ENCODE measurements at places on chromosomes 2 and 18. TPM values are rescaled to one million over a fixed set of nuclear protein-coding genes. Genes with fewer than 3 reads are reported as not detected.

- DNase-seq, result no peak
Measured at GRCh38 chr2:17936599-17936998, 58.1 kb downstream of the KCNS3 start.

- DNase-seq, result no peak
Measured at GRCh38 chr2:232662486-232663260, 29.3 kb downstream of the EFHD1 start.

CROCC2 gene
- not detected for total RNA-seq

DNA sequence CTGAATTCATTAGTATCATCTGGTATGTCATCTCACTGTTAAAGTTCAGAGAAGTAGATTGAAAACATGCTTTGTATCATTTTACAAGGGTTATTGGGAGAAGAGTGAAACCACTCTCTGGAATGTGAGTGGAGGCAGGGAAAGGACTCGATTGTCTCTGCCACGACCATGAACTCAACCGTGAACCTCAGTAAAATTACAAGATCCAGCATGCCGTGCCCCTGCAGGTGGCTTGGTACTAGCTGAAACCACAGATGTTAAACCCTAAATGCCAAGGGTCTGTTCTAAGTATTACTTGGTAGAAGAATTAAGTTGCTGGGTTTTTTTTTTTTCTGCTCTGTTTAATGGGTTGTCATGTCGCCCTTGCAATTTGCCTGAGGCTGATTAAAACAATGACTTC lies 197.2 kb downstream of the MYO3B start:
- no peak for DNase-seq

SPC25 gene
- 18.5 TPM for total RNA-seq

DNA sequence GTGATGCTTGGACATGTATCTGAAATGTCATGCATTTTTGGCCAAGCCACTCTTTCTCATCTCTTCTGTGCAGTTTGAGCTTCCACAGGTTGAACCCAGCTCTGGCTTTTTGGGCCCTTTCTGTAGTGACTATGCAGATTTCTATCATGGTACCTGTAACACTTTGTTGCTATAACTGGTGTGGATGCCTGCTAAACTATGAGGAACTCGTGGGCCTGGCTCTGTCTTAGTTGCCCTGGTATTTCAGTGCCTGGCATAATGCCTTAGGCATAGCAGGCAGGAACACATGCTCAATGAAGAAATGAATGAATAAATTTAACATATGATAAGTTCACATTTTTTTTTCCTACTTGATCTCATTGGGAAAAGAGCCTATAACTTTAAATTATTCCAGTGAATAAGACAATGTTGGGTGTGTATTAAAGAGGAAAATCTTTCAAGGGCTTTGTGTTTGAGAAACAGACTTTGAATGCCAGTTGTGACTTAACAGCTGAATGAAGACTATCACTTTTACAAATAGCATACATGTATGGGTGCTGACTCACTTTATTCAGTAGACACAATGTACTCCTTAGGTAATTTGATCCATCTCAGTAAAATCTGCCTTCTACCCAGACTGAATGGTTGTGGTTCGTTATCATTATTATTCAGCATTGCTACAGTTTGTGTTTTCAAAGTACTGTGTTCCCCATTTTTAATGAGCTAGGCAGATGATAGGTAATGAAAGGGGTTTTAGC lies 86.4 kb upstream of the MAP4K3 start:
- no peak for DNase-seq

DNA sequence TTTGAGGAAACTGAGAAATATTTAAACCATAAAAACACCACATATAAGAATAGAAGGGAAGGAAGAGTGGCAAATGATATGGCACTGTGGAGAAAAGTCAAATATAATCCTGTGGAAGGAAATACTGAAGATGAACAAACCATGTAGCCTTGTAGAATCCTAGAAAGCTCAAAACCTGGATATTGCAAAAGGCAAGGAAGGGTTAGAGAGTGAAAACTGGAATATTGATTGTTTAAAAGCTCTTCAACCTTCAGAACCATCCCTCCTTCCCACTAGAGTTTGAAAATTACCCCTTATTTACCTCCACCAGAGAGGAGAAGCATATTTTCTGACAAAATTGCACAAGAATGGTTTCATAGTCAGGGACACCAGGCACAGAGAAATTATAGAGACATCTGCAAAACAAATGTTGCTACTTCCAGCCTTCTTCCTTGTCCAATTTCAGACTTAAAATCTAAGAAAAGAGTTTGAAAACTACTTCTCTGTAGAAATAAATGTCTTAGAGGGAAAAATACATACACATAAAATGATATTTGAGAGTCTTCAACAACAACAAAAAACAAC lies 48.0 kb downstream of the ANTXR1 start:
- DNase-seq, result no peak

GRCh38 chr2:150552041-150552820 lies 64.8 kb upstream of the RND3 start:
- no peak for DNase-seq

DNA sequence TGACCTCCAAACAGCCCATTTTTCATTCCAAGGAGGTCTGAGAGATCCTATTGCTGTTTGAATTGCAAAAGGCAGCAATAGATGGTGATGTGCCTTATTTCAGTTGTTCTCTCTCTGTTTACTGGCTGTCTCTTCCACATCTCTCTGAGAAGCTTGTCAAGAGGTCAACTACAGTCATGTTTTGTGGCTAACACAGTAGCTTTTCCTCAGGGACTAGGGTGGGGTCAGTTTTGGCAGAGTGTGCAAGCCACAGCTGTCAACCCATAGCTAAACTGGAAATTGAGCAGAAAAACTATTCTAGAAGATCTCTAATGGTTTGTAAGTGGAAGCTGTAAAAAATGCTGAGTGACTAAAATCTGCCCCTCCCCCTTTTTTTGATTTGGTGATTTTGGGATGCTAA lies 67.1 kb downstream of the DIS3L2 start:
- no peak for DNase-seq

- DNase-seq, result no peak
Measured at GRCh38 chr2:222440673-222441422, 16.5 kb downstream of the SGPP2 start.

DNA sequence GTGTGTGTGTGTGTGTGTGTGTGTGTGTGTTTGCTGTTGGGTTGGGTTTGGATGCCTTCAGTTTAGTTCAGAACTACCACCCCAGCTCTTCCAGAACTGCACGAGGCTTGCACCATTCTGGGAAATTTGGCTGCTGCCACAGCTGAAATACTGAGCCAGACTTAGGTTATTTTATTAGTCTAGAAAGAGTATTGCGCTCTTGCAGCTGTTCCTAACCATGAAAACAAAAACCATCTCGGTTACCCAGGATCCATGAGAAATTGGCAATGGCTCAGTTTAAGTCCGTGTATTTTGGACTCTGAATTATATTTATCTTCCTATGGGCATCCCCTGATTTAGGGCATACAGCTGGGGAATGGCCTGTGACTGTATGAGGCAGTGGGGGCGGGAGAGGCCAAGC lies 83.2 kb downstream of the TANC1 start:
- no peak for DNase-seq

DNA sequence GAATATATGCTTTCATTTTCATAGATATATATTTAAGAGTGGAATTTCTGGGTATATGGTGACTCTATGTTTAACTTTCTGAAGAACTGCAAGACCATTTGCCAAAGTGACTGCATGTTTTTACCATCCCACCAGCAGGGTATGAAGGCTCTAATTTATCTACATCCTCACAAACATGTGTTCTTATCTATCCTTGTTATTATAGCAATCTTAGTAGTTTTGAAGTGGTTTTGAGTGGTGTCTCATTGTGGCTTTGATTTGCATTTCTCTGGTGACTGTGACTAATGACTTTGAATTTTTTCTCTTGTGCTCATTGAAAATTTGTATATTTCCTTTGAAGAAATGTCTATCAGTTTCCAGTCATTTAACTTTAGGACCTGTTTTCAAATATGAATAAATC lies 310.2 kb upstream of the NRP2 start:
- no peak for DNase-seq

GRCh38 chr18:36301884-36302283 lies 4.4 kb downstream of the FHOD3 start:
- DNase-seq, result no peak

- DNase-seq, result no peak
Measured at GRCh38 chr2:54983345-54984220, 66.7 kb downstream of the RTN4 start.

GCG gene
- not detected for total RNA-seq

DNA sequence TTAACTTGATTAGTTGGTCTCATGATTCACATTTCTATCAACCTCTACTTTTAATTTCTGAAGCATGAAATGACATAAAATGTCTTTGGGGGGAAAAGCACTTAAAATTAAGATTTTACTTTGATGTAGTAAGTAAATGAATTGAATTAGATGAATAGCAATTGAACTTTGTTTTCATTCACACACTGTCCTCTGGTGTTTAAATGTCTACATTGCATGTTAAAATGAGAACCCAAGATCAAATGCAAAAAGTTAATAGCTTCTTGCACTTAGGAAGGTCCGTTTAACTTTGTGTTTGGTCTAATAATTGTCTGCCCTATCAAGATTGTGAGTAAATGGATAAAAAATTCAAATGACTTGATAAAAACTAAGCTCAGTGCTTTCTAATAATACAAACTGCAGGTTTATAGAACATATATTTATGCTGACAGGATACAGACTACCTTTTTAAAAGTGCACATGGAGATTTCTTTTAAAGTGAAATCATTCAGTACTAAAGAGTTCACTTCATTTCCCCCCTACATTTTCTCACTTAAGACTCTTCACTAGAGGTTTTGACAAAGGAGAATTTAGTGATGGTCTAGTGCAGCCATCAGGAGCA lies 156.2 kb upstream of the NABP1 start:
- DNase-seq, result no peak

GRCh38 chr2:163312713-163313112 lies 423.1 kb downstream of the FIGN start:
- no peak for DNase-seq

NXPH2 gene
- total RNA-seq, result not detected

CERKL gene
- not detected for total RNA-seq

GRCh38 chr2:161273038-161273760 lies 35.0 kb upstream of the PSMD14 start:
- no peak for DNase-seq

DNA sequence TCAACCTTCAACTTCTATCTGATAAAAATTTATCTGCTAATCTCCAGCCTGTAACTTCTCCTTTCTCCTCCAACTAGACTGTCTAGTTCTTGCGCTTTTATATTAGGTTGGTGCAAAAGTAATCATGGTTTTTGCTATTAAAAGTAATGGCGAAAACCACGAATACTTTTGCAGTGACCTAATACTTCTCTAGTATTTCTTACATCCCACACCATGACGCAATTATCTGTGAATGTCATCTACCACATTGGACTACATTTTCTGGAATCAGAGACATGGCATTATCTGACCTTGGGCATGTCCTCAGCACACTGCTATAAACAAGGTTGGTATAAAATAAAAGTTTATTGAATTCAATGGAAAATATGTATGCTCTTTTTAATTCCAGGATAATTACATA lies 370.2 kb upstream of the LYPD1 start:
- DNase-seq, result no peak

All from activated T-helper 2 cell treated with anti-CD3 and anti-CD28 coated beads, Interferon-gamma antibody, Interleukin-2, Interleukin-4, amounts not matched to agents 10 μg/mL and 5 μg/mL and 100 μg/mL, durations not matched to agents 14 hours and 24 hours and 36 hours (primary cell).